NCI-H446 treated with DMSO at 0.1 percent for 48 hours (cell line): ENCODE measurements at places on chromosomes 1 and 21.

DNA sequence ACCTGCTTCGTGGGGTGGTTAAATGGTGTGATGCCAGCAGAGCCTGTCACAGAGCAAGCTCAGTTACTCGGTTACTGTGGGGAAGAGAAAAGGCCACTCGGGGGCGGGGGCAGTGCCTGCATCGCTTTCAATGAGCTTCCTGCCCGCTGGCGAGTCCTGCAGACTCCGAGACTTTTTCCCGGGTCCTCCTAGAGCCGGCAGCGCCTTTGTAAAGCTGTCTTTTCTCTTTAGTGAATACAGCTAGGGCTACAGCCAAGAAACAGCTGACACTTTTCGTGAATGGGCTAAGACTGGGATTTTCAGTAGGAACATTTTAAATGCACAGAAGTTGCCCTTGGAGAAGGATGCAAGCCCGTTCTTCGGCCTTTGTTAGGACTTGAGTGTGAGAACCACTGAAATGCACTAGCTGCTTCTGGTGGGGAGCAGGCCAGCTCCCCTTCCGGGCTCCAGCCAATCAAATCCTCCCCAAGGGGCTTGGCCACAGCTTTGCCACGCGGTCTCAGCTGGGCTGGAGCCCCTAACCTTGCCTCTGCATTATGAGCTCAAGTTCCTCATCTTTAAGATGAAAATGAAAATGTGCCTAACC lies 23.4 kb upstream of the EFHD2 start:
- no peak for DNase-seq

DNA sequence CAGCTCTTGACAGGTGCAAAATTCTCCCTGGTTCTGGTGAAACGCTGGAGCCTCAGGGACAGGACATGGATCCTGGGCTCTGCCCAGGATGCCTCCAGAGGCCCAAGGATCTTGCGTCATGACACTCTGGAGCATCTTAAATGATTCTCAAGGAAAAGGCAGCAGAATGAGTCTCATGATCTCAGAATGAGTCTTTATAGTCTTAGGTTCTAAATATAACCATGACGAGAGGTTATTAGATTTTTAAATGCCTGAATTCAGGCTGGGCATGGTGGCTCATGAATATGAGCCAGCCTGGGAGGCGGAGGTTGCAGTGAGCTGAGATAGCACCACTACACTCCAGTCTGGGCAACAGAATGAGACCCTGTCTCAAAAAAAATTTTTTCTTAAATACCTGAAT lies 55.5 kb downstream of the ECE1 start:
- DNase-seq: no peak

GRCh38 chr1:108847494-108847893 lies 9.4 kb downstream of the AKNAD1 start:
- no peak for DNase-seq

DNA sequence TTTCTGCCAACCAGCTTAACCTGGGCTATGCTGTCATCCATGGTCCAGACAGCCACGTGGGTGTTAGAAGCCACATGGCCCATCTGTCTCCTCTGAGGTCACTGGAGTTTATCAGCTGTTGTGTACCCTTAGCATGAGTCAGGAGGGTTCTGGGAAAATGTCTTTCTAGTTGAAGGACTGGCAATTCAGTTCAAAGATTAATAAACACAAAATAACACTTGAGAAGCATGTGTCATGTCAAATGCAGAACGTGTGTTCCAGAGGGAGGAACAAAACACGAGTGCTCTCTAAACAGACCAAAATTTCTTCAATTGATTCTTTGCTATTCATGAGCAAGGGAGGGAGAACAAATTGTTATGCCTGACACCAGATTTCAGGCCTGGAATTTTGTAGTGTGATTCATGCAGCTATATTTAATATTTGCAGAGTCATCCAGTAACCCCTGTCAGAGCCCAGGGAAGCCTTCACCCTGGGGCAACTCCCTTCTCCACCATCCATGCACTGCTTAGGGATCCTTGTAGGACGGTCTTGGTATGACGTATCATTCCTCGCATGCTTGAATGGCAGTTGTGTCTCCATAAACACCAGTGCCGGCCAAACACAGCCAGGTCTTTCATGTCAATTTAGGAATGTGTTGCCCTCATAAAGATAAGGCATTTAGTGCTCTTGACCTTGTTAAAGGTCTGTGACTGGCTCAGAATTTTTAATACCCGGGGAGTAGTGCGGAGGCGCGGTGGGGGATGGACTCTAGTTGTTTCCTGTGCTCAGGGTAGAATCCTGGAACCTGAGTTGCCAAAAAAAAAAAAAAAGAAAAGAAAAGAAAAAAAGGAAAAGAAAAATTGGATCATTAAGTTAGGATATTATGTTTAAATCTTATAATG lies 27.7 kb upstream of the DYRK1A start:
- no peak for DNase-seq

DNA sequence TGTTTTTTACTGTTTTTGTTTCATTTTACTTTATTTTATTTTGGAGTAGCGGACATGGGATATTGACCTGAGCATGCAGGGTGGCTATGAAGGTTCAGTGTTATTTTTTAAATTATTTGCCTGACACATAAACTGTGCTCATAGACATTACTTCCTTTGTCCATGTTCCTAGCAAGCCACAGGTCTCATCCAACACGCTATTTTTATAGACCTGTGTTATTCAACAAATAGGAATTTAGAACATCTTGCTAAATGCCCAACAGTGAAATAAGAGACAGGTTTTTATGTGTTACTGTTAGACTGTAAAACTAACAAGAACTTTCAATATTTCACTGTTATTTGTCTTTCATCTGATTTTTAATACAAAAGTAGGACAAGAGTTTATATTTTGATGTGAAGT lies 756.4 kb downstream of the KCNT2 start:
- no peak for DNase-seq

DNA sequence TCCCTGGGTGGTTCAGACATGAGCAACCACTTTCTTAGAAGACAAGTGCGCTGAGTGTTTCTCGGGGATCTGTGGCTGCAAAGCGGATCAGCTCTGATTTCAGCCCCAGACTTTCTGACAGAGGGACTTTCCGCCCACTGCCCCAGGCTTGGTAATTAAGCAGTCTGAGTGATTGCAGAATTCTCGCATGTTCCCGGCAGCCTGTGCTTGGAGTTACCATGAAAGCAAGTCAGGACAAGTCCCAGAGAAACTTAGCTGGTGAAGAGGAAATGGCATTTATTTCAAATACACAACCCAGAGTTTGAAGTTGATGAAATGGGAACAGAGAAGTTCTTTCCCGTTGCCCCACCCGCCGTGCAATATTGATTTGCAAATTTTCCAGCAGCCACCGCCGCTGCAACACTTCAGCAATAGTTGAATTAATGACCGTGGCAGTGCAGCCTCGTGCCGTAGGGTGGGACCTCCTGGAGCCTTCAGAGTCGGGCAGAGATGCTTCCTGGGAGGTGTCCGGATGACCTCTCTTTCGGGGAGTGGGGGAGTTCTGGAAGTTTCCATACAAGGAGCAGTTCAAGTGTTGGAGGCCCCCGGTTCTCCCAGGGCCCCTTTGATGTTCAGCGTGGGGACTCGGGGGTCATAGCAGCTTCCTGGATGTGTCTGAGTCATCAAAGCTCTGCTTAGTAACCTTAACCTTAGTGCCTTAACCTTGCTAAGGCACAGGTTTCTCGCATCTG lies 134.7 kb downstream of the KAZN start:
- DNase-seq: no peak

DNA sequence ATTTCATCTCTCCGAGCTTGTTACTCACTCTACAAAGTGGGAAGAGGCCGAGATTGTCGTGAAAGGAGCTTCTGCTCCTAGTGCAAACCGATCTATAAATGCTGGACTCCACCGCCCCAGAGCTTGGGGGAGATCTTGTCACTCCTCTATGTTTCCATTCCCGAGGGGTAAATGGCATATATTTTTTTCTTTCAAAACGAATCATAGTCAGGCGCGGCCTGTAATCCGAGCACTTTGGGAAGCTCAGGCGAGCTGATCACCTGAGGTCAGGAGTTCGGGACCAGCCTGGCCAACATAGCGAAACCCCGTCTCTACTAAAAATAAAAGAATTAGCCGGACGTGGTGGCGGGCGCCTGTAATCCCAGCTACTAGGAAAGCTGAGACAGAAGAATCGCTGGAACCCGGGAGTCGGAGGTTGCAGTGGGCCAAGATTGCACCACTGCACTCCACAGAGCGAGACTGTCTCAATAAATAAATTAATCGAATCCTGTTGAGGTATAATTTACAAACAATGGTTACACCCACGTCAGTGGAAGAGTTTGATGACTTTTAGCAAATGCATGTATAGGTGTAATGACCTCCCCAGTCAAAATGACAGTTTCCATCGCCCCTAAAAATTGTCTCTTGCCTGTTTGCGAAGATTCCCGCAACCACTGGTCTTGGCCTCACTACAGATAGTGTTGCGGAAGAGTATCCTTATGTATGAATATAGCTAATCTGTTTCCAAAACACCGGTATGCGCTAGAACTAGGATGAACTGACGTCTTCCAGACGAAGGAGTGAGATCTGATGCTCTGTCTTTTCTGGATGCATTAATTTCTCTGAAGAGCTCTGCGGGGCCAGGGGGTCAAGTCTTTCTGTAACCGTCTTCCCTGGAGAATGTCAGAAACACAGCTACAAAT lies 840 bp upstream of the HEATR1 start:
- no peak for DNase-seq

GRCh38 chr1:44047131-44047530 lies 15.9 kb upstream of the SLC6A9 start:
- DNase-seq: no peak

GRCh38 chr1:224189561-224189960 lies 6.5 kb downstream of the DEGS1 start:
- no peak for DNase-seq

GRCh38 chr1:155909894-155910293 lies 1.3 kb downstream of the RIT1 start:
- DNase-seq: no peak

DNA sequence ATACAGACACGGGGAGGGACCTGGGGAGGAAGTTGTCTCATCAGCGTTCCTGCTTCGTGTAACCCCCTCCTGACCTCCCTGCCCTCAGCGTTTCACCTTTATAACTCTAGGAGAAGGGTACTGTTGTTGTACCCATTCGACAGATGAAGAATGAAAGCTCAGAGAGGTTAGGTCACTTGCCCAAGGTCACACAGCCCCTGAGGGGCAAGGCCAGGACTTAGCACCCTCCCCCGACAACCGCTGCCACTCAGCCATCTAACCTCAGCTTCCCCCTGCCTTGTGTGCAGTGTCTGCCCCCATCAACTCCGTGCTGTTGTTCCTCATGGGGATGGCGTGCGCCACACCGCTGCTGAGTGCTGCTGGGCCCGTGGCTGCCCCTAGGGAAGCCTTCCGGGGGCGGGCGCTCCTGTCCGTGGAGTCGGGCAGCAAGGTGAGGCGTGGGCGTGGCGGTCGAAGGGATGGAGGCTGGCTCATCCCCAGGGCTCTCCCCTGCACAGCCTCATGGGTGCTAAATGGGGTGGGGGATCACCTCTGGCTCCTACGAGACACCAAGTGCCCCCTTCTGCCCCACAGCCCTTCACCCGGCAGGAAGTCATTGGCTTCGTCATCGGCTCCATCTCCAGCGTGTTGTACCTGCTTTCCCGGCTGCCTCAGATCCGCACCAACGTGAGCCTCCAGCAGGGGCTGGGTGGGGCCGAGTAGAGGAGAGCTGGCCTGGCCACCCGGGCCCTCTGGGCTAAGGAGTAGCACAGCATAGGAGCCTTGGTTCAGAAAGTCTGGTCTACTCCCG lies 14.0 kb downstream of the SLC66A1 start:
- DNase-seq: no peak

GRCh38 chr1:209616366-209617046 lies 33.0 kb downstream of the CAMK1G start:
- DNase-seq: no peak

DNA sequence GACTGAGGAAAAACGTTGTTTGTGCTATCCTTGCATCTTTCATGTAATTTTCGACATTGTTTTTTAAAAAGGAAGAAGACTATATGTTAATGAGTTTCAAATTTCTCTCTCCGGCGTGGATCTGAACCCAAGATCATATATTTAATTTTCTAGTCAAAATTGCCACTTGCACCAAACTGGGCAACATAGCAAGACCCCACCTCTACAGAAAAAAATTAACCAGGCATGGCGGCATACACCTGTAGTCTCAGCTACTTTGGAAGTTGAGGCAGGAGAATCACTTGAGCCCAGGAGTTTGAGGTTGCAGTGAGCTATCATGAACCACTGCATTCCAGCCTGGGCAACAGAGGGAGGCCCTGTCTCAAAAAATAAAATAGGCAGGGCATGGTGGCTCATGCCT lies 16.5 kb upstream of the RABGAP1L start:
- DNase-seq: no peak

DNA sequence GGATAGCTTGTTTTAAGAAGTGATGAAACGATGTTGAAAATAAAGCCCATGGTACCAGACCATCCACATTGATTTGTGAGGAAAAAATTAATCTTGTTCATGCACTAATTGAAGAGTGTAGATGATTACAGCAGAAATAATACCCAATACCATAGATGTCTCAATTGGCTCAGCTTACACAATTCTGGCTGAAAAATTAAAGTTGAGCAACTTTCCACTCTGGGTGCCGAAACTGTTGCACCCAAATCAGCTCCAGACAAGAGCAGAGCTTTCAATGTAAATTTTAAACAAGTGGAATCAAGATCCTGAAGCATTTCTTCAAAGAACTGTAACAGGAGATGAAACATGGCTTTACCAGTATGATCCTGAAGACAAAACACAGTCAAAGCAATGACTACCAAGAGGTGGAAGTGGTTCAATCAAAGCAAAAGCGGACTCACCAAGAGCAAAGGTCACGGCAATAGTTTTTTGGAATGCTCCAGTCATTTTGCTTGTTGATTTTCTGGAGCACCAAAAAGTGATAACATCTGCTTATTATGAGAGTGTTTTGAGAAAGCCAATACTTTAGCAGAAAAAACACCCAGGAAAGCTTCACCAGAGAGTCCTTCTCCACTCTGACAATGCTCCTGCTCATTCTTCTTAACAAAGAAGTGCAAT lies 16.1 kb upstream of the KCNA3 start:
- no peak for DNase-seq

GRCh38 chr1:40155135-40155534 lies 6.1 kb upstream of the RLF start:
- DNase-seq: no peak

GRCh38 chr1:38076455-38076854 lies 29.9 kb upstream of the POU3F1 start:
- DNase-seq: no peak

DNA sequence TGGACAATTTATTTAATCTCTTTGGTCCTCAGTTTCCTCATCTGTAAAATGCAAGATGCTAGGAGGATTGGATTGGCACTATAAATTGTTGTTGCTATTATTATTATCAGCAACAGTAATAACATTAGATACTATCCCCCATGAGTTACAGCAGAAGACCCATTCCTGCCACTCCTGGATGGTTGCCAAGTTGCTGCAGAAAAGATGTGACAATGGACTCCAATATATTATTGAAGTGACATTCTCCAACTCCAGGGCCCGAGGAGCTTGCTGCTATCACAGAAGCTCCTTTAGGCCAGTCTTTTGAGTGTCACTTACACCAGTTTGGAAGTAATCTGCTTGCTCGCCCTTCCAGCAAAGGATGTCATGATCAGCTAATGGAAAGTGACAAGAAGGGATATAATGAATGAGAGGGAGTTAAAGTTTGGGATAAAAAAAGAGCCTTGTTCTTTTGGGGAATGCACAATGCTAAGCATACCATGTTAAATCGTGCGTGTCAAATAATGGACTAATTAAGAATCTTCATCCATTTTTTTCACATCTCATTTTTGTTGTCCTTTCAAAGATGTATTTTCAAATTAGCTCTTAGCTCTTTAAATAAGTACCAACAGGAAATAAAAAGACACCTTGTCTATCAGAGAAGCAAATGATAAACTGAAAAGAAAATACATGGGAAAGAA lies 19.5 kb upstream of the PROX1 start:
- DNase-seq: no peak
